Left ventricle myocardium superior (tissue), 1 donor: ENCODE measurements at places on chromosomes 3 and 15. TPM values are rescaled to one million over a fixed set of nuclear protein-coding genes. Genes with fewer than 3 reads are reported as not detected.

MME gene
- 3.9 TPM for total RNA-seq

FILIP1L gene
- 28.6 TPM for total RNA-seq

RPUSD3 gene
- 37.9 TPM for total RNA-seq

GOLGA6B gene
- not detected for total RNA-seq

DNA sequence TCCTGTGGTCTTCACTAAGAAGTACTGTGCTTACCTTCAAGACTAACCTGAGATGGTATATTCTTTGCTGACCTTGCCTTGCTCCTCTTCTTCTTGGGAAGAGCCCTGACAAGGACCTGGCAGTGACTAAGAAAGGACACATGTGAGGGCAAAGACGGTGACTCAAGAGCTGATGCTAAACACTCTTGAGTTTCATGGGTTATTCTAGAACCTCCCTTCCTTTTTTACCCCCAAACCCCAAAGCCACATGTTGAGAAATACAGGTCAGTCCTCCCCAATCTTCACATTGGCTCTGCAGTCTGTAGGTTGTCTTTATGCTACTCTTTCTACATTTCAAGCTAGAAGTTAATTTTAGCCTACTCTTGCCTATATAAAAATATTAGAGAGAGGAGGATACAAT, 200.6 kb downstream of the SEMA6D start:
- no peak for DNase-seq

GRCh38 chr15:39936681-39937080, 2.8 kb downstream of the EIF2AK4 start:
- no peak for DNase-seq

- no peak for DNase-seq
These were observed 78.1 kb upstream of the P2RY1 start for GRCh38 chr3:152756807-152757206.

DNA sequence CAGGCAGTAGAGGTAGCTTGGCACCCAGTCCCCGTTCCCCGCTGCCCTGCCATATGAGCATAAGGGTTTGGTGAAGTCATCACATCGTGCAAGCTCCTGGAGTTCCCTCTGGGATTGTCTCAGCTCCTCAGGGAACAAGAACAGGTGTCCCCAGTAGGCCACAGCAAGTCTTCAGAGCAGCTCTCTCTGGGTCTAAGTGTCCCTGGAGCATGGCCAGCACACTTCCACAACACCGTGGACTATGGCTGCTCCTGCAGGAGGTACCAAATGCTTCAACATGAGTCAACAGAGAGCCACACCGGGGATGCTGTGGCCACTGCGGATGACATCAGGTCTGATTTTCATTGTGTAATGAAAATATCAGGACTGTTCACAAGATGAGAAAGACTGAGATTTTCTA, 23.1 kb downstream of the ABHD6 start:
- DNase-seq = no peak
